ENCODE measurements at places on chromosomes 16 and 17.
A peak's percentile ranks its signal among the peaks of the same experiment; 100 is the strongest.

GRCh38 chr16:85465328-85466303, 147.5 kb upstream of the GSE1 start:
- peak; percentile 7 for DNase-seq

DNA sequence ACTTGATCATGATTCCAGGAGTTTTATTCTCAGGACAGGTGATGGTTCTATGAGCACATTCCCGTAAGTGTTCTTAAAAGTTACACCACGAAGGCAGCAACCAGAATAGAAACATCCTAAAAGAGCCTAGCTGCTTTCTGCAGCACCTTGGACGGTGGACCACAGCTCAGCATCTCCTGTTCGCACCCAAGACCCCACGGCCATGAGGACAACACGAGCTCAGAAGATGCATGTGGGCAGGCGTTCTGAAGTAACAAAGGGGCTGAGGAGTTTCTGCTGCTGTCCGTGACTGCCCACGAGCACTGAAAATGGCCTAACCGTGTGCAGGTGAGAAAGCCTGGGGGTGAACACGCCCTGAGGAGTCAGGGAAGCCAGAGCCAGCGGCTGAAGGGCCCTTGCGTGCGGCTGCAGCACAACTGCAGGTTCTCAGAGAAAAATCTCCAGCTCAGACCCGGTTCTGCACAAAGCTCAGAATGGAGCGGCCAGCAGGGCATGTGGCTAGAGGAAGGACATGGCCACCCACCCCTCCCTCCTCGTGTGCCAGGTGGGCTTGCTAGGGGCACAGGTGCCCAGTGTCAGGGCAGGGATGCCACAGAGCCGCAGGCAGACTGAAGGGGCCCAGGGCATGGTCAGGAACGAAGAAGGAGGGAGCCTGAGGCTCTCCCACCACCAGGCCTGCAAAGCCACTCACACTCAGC, 10.8 kb upstream of the C16orf95 start:
- no peak for DNase-seq

DNA sequence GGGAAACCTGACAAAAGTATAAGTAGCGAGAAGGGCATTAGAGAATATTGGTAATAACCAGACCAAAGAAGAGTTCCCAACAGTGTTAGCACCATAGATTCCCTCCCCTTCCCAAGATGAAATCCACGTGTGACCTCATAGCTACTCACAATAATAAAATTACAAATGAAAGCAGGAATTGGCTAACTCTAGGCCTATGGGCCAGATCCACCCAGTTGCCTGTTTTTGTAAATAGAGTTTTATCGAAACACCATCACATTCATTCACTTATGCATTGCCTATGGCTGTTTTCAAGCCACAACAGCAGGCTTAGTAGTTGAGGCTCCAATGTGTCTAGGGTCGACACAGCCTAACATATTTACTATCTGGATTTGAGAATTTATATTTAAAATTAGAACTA, 7.8 kb downstream of the CPHXL start:
- DNase-seq, result no peak

DNA sequence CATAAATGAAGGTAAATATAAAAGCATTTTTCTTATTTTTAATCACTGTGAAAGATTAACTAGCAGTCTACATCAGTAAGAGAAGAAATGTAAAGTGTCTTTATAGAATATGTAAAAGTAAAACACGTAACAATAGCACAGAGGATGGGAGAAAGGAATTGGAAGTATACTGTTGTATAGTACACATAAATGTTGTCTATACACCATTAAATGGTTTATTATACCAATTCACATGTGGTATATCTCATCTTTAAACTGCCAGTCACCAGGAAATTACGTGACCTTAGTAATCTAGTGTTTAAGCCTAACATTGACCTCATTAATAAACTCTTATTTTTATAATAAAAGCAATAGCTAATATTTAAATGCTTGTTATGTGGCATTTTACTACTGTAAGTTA, 87.4 kb downstream of the USP32 start:
- DNase-seq, result no peak

- DNase-seq, result peak; percentile 94
Measured at GRCh38 chr17:39754161-39754957, 16.6 kb downstream of the GRB7 start.

Data from RKO (cell line).